ENCODE measurements at places on chromosomes 2 and 18.

DNA sequence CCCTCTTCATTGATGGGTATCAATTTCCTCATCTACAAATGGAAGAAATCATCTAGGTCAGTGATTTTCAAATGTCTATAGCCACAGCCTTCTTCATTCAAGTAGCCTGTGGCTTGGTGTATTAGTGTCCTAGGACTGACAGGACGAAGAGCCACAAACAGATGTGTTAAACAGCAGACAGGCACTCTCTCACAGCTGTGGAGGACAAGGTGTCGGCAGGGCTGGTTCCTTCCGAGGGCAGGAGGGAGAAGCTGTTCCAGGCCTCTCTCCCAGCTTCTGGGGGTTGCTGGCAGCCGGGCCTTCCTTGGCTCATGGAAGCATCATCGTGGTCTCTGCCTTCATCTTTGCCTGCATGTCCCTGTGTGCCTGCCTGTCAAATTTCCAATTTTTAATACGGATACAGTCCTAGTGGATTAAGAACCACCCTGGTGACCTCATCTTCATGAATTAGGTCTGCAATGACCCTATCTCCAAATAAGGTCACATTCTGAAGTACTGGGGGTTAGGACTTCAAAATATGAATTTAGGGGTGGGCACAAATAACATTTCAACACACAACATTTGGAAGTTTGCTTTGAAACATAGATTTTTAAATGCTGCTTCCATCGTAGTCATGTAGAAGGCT is 86.5 kb downstream of the PTGR3 start:
- DNase-seq: no peak

GRCh38 chr2:192277494-192278109 is 82.9 kb upstream of the TMEFF2 start:
- DNase-seq: no peak

DNA sequence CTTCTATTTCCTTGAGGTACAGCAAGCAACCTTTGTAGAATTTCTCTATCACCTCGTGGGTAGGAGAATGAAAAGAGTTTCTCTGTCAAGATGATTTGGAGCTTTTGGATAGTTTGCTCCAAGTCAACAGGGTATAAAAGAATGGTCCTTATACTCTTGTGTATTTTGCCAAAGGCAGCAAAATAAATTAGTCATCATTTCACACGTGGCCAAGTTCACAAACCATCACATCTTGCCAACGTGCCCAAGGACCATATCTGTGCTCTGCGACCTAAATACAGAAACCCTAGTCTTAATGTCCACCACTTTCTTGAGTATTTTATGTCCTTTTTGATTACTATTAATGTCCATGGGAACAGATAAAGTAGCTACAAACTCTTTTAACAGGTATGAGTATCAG is 262.9 kb downstream of the AFF3 start:
- no peak for DNase-seq

- no peak for DNase-seq
These were observed 191.6 kb downstream of the GLI2 start for GRCh38 chr2:120927265-120927628.

DNA sequence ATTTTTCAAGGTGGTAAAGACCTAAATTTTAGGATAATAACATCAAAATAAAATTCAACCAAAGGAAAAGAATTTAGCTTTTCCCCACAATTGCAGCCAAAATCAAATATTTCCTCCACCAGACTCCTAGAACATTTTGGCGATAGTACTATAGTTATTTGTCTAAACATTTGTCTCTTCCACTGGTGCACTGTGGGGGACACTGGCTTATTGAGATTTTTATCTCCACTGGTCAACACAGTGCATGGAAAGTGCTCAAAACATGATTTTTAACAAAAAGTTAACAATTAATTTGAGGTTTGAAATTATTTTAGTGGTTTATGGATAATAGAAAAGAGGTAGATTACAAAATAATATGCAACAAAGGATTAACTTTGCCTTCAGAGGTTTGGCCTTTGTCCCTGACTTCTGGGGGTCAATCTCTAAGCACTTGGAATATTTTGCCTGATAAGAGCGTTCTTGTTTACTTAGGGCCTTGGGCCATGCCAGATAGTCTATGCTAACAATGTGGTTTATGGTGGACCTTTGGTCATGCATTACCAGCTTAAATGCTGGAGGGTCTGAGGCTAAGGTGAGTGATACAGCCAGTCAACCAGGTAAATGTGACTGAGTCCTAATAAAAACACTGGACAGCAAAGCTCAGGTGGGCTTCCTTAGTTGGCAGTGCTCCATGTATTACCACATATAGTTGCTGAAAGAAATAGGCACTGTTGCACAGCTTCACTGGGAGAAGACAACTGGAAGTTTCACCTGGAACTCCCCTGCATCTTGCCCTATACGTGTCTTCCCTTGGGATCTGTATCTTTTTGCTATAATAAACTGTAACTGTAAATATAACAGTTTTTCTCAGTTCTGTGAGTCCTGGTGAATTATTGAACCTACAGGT is 67.2 kb upstream of the SATB2 start:
- DNase-seq: no peak

DNA sequence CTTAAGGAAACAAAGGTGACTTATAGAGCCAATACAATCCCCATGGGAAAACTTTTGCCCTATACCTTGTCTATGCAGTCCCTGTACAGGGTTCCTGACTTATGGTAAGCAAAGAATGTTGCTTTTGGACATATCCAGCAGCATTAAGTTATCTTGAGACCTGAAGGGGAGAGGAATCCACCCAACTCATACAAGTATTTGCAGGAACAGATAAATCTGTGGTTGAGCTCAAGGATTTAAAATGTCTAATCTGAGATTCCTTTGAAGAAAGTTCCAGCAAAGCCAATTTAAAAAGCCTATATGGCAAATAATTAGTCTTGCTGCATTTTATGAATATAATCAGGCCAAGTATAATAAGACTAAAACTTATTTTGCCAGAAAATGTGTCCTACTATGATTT is 739.5 kb upstream of the CDH2 start:
- DNase-seq: no peak

GRCh38 chr2:24724111-24724775 is 68.9 kb downstream of the PTRHD1 start:
- no peak for DNase-seq

- peak; percentile 28 for DNase-seq
These were observed 48.7 kb upstream of the NBEAL1 start for GRCh38 chr2:202965810-202966460.

GRCh38 chr2:230306474-230306873 is 20.5 kb upstream of the SP140L start:
- no peak for DNase-seq

DNA sequence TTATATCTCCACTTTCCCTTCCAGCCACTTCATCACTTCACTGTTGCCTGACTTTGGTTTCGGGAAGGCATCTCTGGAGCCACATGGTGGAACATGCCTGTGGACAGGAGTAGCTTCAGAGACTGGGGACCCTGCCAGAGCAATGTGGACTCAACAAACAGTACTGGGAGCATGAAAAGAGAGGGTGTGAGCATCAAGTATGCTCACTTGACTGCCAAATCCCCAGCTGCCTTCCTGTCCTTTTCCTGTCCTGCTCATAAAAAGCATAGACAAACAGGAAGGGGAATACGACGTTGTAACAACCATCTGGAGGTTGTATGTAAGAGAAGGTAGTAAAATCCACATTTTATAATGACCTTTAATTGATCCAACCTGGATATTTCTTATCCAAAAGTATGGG is 61.3 kb upstream of the CSRNP3 start:
- DNase-seq: no peak

DNA sequence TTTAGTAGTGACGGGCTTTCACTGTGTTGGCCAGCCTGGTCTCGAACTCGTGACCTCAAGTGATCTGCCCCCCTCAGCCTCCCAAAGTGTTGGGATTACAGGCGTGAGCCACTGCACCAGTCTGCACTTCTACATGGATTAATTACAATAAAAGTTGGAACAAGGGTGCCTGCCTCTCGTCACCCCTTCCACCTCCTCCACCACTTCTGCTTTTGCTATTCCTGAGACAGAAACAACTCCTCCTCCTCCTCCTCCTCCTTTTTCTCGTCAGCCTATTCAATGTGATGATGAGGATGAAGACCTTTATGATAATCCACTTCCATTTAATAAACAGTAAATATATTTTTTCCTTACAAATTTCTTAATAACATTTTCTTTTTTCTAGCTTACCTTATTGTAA is 35.2 kb downstream of the SRBD1 start:
- DNase-seq: no peak

DNA sequence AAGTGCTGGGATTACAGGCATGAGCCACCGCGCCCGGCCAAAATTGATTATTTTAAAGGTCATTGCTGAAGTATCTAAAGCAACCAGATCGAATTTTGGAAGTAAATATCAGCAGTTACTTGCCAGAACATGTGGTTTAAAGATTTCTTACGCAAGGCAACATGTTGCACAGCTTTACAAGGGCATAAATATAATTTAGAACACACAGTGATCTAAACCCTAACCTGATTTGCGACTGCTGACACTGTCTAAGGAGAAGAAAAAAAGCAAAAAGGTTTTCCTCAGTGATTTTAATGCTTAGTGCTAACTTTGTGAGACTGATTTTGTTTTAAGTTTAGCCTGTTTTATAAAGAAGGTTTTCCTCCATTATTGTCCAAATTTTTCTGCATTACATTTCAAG is 569.9 kb upstream of the LINC00305 start:
- no peak for DNase-seq

- DNase-seq: no peak
These were observed 41.0 kb downstream of the SH3BP4 start for GRCh38 chr2:234992624-234993349.

DNA sequence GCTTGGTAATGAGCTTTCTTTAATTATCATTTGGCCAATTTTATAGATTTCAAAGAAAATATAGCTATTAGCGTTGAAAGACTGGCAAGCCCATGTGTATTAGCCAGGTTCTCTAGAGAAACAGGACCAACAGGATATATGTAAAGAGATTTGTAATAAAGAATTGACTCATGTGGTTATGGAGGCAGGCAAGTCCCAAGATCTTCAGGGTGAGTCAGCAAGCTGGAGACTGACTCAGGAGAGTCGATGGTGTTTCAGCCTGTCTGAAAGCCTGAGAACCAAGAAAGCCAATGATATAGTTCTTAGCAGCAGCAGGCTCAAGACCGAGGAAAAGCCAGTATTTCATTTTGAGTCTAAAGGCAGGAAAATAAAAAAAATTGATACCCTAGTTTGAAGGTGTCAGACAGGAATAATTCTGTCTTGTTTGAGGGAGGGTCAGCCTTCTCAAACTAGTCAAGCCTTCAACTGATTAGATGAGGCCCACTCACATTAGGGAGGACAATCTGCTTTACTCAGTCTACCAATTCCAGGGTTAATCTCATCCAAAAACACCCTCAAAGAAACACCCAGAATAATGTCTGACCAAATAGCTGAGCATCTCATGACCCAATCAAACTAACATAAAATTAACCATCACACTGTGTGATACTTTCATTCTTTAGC is 78.3 kb upstream of the CRIM1 start:
- no peak for DNase-seq

DNA sequence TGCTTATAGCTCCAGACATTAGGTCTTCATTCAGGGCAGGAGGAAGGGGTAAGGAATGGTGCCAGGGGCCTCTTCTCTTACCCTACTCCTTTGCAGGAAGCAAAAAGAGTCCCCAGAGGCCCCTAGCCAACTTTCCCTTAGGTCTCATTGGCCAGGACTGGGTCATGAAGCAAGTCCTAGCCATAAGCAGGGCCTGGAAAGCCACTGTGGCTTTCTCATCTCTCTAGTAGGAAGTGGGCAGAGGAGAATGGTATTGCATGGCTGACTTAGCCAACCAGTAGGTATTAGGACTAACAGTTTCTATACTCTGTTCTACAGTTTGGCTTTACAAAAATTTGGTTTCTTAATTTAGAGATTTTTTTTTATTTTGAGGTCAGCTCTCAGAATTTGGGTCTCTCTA is 4.8 kb downstream of the FAM228A start:
- no peak for DNase-seq

DNA sequence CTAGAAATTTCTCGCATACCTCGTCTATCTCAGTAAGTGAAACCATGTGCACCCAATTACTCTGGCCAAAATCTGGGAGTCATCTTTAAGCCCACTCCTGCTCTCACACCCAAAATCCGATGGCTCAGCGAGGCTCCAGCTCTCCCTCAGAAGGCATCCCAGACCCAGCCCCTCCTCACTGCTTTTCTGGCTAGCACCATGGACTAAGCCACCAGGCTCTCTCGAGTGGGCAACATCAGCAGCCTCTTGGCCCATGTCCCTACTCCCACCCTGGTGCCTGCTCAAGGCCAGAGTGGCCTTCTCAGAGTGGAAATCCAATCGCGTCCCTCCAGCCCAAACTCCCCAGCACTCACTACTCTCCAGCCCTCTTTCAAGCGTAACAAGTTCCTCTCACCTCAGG is 27.2 kb downstream of the TNS1 start:
- DNase-seq: no peak

- peak; percentile 17 for DNase-seq
These were observed 344.9 kb downstream of the DCDC2C start for GRCh38 chr2:4047961-4048891.

DNA sequence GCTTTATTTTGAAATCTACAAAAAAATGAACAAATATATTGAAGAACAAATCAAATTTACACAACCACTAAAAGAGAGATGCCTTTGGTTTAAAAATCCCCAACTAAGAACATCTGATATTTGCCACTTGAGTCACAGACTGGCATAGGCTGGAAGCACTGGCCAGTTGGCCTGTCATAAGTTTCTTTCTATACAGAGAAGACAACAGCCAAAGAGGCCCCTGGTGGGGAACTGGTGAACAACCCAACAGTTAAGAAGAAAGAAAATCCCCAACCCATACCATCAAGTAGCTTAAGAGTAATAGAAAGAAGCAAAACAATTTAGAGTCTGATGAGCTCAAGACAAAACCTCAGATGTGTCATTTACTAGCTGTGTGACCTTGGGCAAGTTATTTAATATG is 45.5 kb downstream of the OSR1 start:
- peak; percentile 16 for DNase-seq

DNA sequence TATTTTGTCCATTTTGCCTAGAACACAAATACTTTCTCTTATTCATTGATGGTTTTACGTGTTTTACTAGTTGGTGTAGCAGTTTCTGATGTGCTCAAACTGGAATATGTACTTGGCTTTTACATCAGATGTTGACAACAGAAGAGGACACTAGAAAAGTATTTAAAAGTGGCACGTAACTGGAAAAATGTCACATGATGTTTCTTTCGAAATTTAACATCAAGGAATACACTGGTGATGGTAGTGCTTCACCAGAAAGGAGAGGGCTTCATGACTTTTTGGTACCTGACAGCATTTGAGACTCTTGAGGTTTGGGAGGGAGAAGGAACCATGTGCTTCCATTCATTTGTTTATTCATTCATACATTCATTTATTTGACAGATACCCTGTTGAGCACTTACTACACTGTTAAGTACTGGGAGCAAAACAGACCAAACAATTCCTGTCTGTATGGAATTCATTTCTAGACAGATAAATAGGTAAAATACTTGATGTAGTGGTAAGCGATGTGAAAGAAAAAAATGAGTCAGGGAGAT is 1.5 kb downstream of the GIGYF2 start:
- DNase-seq: no peak

- DNase-seq: no peak
These were observed 7.3 kb downstream of the PLA2R1 start for GRCh38 chr2:160054984-160055725.

All from GM20000 (cell line).